Stimulated activated CD4-positive, alpha-beta T cell treated with anti-CD3 and anti-CD28 coated beads, Interleukin-15, amount 100 ng/mL, for 1 hour (primary cell): ENCODE measurements at places on chromosomes 4 and X.

GRCh38 chr4:179804440-179804839, 2362.2 kb upstream of the AGA start:
- no peak for DNase-seq

- no peak for DNase-seq
Observed at GRCh38 chr4:159268607-159269006, 165.7 kb downstream of the RAPGEF2 start.

DNA sequence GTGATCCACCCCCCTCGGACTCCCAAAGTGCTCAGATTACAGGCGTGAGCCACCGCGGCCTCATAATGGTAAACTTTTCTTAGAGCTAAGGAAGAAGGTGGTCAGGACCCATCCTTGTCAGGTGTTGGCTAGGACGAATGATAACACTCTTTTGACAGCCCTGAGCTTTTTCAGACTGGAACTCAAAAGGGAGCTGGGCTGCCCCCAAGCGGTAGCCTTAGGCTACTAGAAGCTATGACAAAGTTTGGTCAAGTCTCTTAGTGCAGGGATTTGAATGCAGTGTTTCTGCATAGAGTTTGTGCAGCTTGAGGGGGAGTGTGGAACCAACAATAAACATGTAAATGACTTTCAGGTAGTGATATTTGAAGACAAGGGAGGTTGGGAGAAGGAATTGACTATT, 11.8 kb upstream of the HSD17B10 start:
- DNase-seq: peak; percentile 19

DNA sequence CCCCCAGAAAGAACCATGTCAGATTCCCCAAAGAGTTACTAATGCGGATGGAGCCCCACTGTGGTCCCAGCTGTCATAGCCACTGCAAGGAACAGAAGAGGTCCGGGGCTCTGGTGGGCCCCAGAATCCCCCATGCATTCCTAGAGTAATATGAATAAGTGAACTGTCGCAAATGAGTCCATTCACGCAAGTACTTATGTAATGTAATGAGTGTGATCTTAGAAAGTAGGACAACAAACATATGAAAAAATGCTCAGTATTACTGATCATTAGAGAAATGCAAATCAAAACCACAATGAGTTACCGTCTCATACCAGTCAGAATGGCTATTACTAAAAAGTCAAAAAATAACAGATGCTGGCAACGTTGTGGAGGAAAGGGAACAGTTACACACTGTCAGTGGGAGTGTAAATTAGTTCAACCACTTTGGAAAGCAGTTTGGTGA, 141.5 kb upstream of the RBPJ start:
- DNase-seq: no peak

DNA sequence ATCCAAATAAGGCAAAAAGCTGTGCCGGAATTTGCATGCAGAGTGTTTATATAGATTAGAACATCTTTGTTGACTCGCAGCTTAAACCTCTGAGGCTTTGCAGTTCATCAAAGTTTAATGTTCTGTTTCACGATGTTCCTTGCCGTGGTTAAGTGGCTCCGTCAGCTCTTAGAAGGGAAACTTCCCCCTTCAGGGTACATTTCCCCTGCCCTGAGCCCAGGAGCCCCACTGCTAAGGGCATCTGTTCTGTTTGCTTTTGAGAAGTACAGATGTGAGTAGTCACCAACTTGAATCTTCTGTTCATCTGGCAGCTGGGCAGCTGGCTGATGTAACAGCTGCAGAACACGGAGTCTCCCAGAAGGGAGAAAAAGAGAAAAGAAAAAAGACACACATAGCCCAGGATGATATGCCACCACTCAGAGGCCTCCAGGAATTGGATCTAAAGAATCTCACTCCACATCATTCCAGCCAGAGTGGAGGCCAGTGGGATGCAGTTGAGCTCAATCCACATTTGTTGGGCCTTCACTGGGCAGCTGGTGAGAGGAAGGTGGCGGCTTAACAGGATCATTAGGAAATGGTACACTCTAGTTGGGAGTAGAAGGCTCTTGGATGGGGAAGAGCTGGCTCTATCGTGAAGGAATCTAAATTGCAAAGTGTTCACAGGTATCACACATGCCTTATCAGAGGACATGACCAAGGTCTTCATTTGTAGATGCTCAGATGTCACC, 178.7 kb upstream of the RBPJ start:
- DNase-seq: no peak

DNA sequence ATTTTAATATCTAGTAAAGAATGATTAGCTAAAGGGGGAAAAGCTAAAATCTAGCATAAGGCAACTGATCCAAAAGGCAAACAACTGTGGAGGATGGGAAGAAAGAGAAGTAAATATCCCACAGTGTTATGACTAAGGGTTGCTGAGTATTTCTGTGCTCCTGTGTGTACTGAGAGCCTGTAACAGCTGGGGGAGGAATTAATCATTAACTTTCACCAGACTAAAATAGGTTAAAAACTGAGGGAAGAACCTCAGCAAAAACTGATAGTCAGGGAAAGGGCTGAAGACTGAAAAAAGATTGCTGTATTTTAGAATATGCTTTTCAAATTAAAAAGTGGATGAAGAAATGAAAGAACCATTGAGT, 365.9 kb downstream of the CXXC4 start:
- no peak for DNase-seq

GRCh38 chr4:147822128-147822527, 90.2 kb downstream of the ARHGAP10 start:
- no peak for DNase-seq

- DNase-seq: no peak
Observed at GRCh38 chr4:170420255-170420693, 330.5 kb upstream of the AADAT start.

GRCh38 chrX:126165721-126166461, at the start of gene DCAF12L2:
TSS of gene DCAF12L2 (minus strand) at chrX:126166289. CDS start at chrX:126165924, 365 bp downstream.
- no peak for DNase-seq

DNA sequence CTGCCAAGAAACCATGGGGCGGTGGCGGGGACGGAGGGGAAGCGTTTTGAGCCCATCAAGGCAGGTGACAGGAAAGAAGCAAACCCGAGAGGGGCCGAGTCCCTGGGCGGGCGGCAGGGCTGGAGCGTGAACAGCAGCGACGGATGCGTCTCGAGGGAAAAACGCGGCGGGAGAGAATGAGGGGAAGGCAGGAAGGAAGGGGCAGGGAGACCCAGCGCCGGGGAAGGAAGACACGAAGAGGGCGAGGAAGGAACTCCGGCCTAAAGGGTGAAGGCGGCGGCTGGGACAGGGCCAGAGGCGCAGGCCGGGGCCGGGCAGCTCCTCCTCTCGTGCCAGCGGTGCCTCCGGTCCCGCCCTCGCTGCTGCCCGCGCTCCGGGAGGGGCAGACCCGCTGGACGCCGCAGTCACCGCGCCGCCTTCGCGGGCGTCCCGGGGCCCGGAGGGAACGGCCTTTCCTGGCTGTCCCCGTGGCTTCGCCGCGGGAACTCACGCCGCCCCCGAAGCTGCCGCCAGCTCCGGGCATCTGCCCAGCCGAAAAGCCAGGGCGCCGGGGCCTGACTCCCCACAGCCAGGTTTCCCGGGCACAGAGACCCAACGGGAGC, 751 bp upstream of the RGS12 start:
- no peak for DNase-seq

DNA sequence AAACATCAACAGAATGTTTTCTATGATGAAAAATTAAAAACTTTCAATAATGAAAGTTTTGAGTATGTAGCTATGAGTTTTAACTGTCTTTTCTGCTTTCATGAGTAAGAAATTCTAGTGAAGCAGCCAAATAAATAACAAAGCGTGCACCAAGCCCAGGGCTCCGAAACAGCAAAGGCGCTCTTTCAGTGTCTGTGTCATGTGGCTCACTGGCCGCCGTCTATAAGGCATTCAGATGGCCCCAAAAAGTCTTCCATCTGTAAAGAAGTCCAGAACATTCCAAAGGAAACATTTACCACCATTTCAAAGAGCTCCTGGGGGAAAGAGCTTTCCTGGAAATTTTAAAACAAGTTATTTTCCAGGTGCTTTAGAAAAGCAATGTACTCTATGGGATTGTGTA, 139.9 kb downstream of the AFAP1 start:
- DNase-seq: no peak

DNA sequence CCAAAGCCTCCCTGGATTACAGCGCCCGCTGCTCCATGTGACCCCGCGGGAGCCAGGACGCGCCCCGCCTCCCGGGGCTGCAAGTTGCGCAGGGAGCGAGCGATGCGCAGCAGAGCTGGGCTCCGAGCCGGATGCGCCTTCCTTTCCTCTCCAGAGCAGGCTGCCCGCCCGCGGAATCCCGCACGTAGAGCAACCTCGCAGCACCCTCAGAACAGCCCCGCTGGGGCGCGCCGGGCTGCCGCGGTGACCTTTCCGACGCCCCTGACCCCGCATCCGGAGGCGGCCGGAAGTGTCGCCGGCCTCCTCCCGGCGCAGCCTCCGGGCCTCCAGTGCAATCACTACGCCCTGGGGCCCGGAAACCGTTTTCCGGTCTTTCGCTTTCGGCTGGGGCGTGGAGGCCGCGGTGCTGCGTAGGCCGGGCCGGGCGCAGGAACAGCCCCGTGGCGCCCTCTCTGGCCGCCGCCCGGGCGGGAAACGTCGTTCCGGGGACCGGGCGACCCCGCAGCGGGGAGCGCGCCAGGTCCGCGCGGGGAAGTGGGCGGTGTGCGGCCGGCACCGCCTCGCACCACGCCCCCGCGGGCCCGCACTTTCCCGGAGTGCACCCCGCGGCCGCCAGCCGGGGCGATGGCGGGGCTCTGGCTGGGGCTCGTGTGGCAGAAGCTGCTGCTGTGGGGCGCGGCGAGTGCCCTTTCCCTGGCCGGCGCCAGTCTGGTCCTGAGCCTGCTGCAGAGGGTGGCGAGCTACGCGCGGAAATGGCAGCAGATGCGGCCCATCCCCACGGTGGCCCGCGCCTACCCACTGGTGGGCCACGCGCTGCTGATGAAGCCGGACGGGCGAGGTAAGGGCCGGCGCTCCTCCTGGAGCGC, at the start of gene CYP4V2:
Gene CYP4V2, plus strand, starts transcription at position 368 of the 866 bp plus-strand sequence. Its CDS starts 257 bp downstream, at position 625.
- DNase-seq: peak; percentile 81

DNA sequence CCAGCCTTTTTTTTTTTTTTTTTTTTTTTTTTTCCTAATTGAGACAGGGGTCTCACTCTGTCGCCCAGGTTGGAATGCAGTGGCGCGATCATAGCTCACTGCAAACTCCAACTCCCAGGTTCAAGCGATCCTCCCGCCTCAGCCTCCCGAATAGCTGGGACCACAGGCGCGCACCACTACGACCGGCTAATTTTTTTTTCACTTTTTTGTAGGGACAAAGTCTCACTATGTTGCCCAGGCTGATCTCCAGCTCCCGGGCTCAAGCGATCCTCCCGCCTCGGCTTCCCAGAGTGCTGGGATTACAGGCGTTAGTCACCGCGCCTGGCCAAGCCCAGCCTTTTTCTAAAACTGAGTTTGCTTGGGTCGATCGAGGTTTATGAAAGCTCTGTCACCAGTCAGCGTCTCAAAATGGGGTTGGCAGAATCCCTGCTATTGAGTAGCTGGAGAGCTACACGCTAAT, 1.3 kb upstream of the OTUD5 start:
- no peak for DNase-seq

DNA sequence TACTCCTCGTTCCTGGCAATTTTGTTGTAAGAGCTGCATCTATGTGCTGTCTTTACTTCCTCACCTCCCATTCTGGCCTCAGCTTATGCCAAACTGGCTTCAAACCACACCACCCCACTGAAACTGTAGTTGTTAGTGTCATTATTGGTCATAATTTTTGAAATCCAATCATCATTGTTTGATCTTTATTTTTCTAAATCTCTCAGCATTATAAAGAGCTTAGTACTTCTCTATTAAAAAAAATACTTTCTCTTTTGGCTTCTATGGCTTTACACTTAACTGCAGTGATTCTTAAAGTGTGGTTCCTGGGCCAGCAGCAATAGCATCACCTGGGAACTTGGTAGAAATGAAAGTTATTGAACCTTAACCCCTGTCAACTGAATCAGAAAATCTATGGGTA, 83.5 kb upstream of the GRPR start:
- no peak for DNase-seq

DNA sequence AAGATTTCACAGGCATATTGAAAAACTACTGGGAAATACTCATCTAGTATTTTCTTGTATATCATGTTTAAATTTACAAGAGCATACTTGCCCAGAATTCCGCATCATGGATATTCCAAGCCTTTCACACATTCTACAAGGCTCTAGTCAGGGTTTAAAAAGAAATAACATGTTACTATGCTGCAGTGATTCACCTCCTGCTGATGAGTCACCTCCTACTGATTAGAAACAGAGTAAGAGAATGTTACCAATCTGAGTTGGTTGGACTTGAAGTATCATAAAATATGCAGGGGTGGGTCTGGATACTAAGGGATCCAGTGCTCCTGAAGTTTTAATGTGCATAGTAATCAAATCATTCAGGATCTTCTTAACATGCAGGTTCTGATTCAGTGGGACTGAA, 192.0 kb upstream of the ANK2 start:
- no peak for DNase-seq

- DNase-seq: no peak
Observed at GRCh38 chrX:119505945-119506344, 37.7 kb downstream of the SLC25A5 start.

- DNase-seq: no peak
Observed at GRCh38 chrX:107470198-107470597, 20.7 kb downstream of the FRMPD3 start.

DNA sequence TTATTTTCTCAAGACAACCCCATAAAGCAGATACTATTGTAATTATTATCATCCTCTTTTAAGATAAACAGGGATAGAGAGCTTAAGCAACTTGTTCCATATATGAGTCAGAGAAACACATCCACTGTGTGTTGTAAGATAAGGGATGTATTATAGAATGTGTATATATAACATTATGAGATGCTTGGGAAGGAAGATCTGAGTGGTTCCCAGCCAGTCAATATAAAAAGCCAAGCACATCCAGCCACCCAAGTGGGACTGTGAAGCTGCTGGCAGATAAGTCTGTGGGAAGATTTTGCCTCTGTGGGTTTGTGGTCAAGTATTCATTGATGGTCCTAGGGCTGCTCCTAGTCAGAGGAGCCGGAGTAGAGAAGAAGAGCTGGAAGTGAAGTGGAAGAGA, 16.5 kb upstream of the BMPR1B start:
- DNase-seq: no peak

- DNase-seq: no peak
Observed at GRCh38 chrX:146863566-146863965, 49.0 kb upstream of the CXorf51A start.

DNA sequence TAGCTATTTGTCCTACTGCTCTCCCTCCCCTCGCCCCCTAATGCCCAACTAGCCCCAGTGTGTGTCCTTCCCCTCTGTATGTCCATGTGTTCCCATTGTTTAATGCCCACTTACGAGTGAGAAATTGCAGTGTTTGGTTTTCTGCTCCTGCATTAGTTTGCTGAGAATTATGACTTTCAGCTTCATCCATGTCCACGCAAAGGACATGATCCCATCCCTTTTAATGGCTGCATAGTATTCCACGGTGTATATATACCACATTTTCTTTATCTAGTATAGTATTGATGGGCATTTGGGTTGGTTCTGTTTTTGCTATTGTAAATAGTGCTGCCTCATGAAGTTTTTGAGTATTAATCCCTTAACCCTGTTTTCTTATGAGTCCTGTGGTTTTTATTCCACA, 33.6 kb upstream of the CFAP299 start:
- no peak for DNase-seq

DNA sequence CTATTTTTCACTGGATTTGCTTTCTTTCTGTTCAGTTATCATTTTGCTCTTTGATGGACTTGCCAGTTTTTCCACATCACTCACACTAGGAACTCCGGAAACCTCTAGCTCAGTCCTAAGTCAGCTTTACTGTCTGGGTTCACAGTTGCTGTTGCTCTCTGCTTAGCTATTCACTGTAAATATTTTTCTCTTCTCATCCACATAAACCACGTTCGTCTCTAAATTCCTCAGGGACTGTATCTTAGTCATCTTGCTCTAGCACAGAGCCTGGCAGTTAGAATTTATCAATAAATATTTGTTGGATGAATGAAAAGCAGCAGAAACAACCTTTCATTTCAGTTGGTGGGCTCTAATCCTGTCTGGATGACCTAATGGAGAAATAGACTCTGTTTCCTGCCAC, 119.4 kb upstream of the DMD start:
- no peak for DNase-seq
